ENCODE measurements at places on chromosomes 2 and 18.

GRCh38 chr2:124589971-124590370, 564.9 kb downstream of the CNTNAP5 start:
- DNase-seq = no peak

DNA sequence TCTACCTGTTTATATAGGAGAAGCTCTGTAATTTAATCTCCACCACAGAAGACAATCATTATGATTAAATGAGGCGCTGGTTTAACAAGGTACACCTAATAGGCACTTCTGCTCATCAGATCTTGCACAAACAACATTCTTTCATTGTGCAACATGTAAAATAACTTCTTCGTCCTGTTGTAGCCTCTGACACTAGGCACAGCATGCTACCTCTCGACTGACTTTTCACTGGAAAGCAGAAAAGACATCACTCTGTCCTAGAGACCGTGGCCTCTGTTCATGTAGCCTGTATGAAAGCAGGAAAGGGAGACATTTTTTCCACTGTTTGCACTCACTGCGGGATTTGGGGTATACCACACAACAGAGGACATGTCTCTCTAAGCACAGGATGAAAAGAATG, 316.5 kb downstream of the IRS1 start:
- DNase-seq = no peak

DNA sequence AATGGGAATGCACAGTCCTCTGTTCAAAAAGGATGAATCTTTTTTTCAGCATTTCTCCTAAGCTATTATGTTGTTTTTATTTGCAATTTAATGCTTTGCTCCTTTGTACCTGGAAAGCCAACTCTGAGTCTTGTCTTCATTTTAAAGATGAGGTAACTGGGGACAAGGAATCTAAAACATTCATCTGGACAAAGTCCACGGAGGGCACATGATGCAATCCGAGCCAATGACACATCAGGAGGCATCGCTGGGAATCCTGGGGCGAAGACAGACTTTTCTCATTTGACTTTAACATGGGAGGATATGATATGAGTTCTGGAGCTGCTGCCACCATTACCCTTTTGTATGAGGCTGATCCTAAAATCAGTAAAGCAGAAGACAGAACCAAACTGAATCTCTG, 116.5 kb upstream of the REG3G start:
- DNase-seq = no peak

DNA sequence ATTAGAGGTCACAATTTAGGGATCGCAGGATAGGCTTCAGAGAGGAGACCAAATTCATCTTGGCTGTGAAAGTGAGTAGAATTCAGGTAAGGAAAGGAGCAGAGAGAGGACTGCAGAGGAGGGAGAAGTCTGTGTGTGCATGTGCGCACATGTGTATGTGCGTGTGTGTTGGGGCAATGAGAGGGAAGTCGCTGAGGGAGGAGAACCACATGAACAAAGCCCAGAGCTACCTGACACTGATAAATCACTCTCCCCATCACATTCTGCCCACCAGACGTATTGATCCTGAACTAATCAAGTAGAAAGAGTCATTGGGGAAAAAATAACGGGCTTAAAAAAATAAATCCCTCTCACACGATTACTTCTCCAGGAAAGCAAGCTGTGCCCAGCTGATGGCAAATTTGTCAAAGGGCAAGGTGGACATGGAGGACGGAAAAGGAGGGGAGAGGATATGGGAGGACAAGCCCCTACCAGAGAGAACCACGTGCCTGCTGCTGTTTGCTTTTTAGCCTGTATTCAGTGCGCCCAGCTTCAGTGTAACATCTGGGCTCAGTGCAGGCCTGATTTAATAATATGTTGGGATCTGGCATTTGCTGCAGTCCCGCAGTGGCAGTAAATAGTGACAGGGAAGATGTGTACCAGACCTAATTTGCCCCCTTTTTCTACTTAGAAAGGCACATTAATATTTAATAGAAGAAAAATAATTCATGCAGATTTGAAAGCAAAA, 307.5 kb downstream of the C1D start:
- DNase-seq = no peak

GRCh38 chr2:144414324-144414845, 105.5 kb downstream of the ZEB2 start:
- peak; percentile 18 for DNase-seq

- DNase-seq = no peak
Observed at GRCh38 chr2:112993831-112994230, 11.4 kb upstream of the IL36A start.

DNA sequence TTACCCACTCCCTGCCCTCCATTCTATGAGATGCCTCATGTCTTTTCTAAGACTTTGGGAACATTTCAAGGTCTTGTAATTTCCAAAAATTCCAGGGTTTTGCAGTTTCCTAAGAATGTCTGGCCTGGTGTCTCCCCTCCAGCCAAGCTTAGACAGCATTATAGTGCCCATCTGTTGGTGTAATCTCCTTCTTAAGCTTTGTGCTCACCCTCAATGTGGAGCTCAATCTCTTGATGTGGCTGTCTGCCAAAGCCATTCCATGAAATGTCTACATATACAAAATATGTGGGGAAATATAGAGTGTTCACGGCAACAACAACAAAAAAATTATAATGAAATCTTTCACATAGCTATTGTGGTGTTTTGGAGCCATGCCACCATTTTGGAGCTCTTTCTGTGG, 558.4 kb downstream of the PIK3C3 start:
- no peak for DNase-seq

GRCh38 chr2:149040451-149040850, 2.0 kb downstream of the LYPD6B start:
- peak; percentile 10 for DNase-seq

- DNase-seq = no peak
Observed at GRCh38 chr2:215681799-215682596, 246.1 kb upstream of the FN1 start.

DNA sequence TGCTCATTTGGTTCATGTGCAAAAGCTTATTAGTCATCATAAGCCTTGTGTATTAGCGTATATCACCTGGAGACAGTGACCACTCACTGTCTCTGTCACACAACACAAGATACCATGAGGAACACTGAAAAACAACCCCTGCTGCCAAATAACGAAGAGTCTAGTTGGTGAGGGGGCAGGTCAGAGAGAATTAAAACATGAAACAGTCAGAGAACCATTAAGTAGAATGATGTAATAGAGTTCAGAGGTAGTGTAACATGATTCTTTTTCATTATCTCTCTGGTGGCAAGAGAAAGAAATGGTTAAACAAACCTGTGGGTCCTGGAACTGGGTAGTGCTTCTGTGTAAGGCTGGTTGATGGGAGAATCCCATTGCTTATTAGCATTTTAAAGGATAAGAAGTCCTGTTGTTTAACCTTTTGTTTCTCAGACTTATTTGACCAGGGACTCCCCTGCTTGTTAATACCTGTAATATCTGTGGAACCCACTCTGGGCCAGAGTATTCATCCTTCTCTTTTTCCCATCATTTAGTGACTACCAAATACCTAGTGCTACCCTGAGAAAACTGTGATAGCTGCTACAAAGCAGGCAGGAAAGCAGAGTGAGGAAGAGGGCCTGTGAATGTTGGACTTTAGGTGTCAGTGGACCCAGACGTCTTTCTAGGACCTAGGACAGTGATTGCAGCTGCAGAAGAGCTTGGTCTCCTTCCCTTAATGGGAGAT, 38.0 kb downstream of the PTRHD1 start:
- DNase-seq = no peak

GRCh38 chr2:55051026-55051866, 995 bp upstream of the RTN4 start:
- DNase-seq = no peak

GRCh38 chr2:53813151-53813550, 26.3 kb downstream of the ERLEC1 start:
- no peak for DNase-seq

DNA sequence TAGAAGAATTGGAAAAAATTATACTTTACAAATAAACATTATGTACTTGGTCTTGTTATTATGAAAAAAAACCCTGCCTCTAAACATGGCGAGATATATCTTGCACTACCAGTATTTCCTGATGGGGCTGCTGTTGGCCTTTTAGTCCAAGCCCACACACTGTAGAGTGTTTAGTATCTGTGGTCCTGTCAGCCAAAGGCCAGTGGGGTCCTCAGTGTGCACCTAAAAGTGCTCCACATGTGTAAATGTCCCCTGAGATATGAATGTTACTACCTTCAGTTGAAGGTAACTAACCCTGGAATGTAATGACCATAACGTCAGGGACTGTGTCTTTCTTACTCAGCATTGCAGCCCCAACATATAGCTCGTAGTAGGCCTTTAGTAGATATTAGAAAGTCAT, 71.1 kb upstream of the HK2 start:
- no peak for DNase-seq

- DNase-seq = no peak
Observed at GRCh38 chr18:58335821-58336220, 291.8 kb downstream of the NEDD4L start.

GRCh38 chr2:66684289-66684688, 249.4 kb downstream of the MEIS1 start:
- no peak for DNase-seq

DNA sequence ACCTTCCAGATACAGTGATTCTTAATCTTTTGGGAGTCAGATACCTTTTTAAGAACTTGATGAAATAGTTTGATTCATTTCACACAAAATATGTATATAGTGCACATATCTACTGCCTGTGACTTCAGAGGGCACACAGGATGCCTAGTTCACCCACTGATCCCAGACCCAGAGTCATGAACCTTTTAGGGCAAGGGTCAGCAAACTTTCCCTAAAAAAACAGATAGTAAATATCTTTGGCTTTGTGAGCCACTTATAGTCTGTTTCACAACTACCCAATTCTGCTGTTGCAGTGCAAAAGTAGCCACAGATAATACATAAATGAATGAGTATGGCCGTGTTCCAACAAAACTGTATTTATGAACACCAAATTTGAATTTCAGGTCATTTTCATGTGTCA, 124.9 kb downstream of the ANKRD44 start:
- DNase-seq = no peak

DNA sequence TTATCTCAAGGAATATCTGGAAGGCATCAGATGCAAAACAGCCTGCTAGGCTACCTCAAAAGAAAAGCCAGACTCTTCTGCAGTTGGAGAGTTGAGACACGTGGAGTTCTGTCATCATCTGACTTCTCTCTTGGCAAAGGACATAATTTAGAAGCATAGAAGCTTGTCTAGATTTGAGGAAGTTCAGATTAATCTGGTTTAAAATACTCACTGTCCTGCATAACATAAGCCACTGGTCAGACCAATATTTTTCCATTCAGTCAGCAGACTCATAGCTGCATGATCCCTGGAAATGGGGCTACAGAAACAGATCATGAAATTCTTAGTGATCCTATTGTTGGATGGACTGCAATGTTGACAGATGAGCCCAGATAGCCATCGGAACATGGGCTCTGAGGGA, 349.0 kb downstream of the TXNL1 start:
- no peak for DNase-seq

DNA sequence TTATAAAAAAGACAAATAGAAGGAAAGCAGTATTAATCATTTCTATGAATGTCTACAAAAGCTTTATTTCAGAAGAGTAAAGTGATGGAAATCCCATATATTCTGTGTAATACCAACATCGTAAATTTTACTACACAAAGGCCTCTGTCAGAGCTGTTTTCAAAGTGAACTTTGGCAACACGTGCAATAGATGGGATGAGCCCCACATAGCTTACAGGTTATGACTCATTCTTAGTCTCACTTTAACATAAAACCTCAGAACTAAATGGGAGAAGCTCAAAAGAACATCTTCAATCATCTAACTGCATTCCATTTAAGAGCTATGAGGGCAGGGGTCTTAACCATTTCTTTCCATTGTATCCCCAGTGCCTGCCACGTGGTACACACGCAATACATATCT, 11.5 kb downstream of the VPS4B start:
- no peak for DNase-seq

DNA sequence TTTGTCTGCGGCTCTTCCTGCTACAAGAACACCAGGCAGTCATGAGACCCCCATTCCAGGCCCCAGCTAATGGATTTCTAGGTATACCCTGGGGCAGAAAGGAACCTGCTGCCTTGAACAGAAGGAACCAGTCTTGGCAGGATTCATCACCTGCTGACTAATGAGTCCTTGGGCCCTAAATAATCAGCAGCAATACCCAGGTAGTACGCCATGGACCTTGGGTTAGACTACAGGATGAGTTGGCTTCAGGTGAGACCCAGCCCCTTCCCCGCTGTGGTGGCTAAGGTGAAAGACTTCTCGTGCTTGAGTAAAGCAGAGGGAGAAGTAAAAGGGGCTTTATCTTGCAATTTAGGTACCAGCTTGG, 105.0 kb downstream of the SPIRE1 start:
- no peak for DNase-seq

GRCh38 chr2:196225213-196225612, 53.8 kb upstream of the STK17B start:
- DNase-seq = no peak

- no peak for DNase-seq
Observed at GRCh38 chr2:239854596-239854995, 170.5 kb downstream of the NDUFA10 start.

DNA sequence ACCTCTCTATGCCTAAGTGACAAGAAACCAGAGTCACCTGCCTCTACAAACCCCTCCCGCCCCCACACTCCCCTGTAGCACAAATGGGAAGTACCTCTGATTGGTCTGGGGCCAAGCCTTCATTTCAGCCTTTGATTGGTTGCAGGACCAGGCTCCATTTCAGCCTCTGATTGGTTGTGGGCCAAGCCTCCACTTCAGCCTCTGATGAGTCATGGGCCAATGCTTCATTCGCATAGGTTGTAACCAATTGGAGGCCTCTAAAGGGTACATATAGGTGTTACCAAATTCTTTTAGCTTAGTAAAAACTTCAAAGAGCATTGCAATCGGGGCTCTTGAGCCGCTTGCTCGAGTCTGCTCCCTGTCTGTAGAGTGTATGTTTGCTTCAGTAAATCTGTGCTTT, 25.0 kb downstream of the CCDC102B start:
- no peak for DNase-seq

DNA sequence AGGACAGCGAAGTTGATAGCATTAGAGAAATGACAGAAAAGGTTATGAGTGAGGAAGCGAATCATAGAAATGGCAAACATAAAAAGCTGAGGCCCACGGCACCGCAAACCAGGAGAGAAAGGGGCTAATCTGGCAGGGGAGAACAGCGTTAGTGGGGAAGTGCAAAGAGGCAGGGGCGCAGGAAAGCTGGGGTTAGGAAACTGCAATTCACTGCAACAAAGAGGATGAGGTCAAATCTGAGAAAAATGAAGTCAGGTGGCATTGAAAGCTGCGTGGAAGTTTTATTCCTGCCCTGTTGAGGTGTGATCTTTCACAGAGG, 653 bp upstream of the ABI2 start:
- DNase-seq = no peak

- no peak for DNase-seq
Observed at GRCh38 chr2:190964170-190964795, 49.7 kb downstream of the STAT1 start.

- DNase-seq = no peak
Observed at GRCh38 chr2:28909655-28910353, 15.3 kb downstream of the WDR43 start.

GRCh38 chr2:80896576-80896975, 592.0 kb upstream of the LRRTM1 start:
- no peak for DNase-seq

Data from T-cell (primary cell).